ENCODE measurements at places on chromosomes 12 and 14.

- DNase-seq, result no peak
Measured at GRCh38 chr12:32600681-32601080, 78.4 kb upstream of the DNM1L start.

DNA sequence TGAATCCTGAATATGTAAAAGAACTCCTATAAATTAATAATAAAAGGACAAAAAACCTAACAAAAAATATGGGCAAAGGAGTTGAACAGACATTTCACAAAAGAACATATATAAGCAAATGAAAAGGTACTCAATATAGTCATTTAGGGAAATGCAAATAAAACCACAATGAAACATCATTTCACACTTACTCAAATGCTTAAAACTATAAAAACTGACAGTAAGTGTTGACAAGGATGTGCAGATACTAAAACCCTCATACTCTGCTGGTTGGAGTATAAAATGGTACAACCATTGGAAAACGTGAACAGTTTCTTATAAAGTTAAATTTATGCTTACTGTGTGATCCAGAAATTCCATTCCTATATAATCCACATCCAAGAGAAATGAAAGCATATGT, 247.1 kb downstream of the GXYLT1 start:
- no peak for DNase-seq

DNA sequence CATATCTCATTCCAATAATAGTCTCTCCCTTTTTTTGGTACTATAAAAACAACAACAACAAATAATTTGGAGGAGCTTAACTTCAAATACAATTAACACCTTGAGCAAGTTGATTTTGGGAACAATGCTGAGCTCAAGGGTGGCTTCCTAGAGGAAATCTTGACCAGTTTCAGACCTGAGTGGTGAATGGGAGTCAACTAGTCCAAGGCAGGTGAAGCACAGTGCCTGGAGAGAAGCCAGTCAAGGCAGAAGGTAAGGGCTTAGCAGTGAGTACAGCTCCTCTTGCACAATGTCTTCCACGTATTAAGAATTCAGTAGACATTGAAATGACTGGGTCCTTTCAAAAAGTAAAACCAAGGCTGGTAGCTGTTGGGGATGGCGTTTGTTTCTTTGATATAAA, 444.8 kb downstream of the ATP23 start:
- DNase-seq, result no peak

DNA sequence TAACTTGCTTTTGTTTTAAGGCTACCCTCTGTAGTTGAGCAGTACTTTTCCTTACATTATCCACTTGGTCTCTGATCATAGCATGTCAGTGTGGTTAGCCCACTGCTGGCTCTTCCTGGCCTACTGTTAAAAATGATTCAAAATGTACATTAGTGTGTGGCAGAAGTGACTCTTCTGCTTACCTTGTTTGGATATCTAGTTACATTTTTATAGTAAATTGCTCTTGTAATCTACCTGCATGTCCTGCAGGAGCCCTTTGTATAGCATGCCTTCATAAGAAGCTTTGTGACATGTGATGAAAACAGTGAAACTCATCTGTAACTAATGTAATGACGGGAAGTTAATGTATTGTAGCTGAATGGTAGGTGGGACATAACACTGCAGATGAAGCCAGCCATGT, 8.1 kb downstream of the SPATS2 start:
- DNase-seq, result no peak

- no peak for DNase-seq
Measured at GRCh38 chr12:65696227-65696626, 128.1 kb upstream of the HMGA2 start.

DNA sequence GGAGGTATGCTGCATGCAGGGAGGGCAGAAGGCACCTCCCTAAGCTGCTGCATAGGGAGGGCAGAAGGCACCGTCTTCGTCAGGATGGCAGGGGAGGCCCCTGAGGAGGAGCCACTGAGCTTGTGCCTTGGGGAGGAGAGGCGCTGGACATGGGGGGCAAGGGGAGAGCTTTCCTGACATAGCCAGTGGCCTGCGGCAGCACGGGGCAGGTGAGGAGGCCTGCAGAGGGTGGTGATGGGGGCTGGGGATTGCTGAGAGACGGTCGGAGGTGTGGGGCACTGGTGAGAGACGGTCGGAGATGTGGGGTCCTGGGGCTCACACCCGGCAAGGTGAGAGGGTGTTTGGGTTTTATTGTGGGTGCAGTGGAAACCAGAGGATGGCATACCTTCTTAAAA, 10.4 kb upstream of the BDKRB2 start:
- DNase-seq, result no peak

- DNase-seq, result peak; percentile 84
Measured at GRCh38 chr12:120445911-120446843, at the start of the genes GATC and TRIAP1. TSS of gene GATC (plus strand) at chr12:120446444. CDS start at chr12:120446481, 37 bp downstream. TSS of gene TRIAP1 (minus strand) at chr12:120446384. CDS start at chr12:120446372, 12 bp downstream.

GRCh38 chr14:90536511-90537191, 139.8 kb downstream of the CALM1 start:
- DNase-seq, result no peak

- no peak for DNase-seq
Measured at GRCh38 chr12:43370263-43370662, 181.7 kb downstream of the ADAMTS20 start.

- DNase-seq, result no peak
Measured at GRCh38 chr14:65019944-65020566, 33.4 kb downstream of the FNTB start.

DNA sequence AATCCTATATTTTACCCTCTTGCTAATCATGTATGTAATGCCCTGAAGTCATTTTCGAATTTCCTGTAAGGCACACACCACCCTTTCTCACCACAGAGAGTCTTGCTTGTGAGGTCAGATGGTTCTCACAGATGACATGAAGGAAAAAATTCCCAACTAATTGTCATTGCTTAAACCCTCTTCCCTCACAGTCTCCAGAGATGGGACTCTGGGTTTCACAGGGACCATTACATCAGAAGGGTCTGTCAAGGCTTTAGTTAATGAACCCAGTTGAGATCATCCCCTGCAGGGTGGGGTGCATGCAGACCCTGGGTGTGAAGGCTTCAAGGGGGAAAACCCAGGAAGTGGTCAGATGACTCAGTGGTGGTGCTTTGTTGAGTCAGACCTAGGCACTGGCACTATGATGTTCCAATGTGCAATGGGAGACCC, 229.6 kb downstream of the BCAT1 start:
- DNase-seq, result peak; percentile 24

DNA sequence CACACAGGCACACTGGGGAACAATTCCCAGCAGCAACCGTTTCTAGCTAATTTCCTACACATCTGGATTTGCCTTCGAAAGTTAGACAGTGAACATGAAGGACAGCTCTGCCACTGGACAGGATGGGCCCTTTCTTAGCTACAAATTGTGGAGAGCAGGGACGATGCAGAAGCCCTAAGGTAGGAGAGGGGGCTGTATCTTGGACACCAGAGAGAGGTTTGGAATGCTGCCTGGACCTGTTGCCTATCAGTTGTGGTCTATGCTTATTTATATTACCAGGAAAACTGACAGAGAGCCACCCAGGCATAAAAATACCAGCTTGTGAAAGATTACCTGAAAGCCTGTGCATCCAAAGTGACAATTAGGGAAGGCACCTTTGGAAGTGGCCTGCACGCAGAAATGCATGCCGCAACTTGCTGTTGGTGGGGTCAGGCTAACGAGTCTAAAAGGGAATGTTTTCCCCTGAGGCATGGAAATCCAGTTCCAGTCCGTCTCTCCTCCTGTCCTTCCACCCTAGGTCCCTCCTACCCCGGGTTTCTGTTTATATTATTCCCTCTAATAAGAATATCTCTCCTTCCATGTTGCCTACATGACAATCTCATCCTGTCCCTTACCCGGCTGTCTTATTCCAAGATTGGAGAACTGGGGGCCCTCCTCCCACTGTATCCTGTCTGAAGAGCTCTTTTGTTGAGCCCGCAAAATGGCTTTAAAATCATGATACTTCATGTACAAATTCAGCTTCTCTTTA, 60.2 kb downstream of the MDM2 start:
- no peak for DNase-seq

DNA sequence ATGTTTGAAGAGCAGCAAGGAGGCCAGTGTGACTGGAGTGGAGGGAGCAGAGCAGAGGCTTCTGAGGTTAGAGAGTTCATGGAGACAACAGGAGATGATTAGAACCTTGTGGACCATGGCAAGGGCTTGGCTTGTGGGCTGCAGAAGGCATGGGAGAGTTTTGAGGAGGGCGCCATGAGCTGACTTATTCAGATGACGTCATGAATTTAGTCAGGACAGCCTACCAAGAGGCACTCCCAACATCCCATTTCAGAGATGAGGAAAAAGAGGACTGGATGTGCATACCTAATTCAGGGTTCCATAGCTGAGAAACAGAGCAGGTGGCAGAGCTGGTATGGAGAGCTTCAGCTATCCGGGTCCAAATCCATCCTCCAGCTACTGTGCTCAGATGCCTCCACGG, 101.8 kb downstream of the PLXNC1 start:
- DNase-seq, result no peak

- no peak for DNase-seq
Measured at GRCh38 chr12:76206677-76207072, 122.2 kb upstream of the NAP1L1 start.

DNA sequence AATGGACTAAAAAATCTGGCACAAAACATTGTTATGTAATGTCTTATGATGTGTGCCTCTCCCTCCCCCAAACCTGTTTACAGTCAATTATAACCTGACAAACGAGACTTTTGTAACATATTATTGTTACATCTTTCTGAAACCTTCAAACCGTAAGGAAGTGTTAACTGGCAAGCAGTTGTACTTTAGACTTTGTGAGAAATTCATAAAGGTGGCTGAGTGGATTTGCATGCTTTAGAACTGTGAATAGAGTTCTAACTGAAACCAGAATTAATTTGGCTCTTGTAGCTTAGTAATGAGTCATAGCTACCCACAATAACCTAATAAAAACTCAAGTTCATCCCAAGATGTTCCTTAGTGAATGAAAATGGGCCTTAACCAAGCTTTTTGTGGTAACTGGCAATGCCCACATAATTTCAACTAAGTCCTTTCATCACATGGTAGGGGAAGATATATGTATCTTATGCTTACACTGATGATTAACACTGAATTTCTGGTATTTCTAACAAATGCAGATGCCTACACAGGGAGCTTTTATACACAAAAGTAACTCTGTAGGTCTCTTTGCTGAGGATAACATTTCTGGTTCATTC, 29.7 kb downstream of the RAD9B start:
- no peak for DNase-seq

- no peak for DNase-seq
Measured at GRCh38 chr12:131355361-131356245, 355.3 kb upstream of the SFSWAP start.

GRCh38 chr12:53677800-53678148, 1.9 kb upstream of the ATP5MC2 start:
- no peak for DNase-seq

DNA sequence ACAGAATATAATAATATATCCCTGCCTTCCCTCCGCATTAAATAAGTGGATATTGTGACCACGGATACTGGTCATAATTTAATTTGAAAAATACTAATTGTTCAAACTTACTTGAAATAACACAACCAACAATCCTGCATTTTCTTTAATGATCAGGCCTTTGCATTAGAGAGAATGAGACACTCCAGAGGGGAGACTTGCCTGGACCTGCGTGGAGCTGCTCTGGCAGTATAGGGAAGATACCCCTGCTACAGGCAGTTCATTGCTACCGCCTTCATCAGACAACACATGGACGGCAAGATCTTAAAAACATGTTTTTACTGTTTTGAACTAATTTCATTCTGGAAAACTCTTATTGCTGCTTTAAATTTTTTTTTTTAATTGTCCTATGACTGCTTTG, 211.0 kb upstream of the FAR2 start:
- DNase-seq, result no peak

DNA sequence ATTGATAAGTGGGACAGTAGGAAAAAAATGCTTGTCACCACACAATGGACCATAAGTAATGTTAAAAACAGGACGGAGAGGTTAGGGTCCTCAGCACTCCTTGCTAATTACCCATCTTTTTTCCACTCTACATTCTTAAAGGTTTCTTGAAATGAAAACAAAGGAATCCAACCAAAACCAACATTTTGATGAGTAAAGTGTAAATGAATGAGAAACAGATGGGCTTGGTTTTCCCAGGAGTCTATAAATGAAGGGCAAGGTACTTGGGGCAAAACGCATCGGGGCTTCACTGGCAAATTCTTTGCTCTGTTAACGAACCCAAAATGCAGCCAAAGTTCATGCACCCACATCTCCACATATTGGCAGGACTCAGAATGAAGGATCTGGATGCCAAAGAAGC, 129.2 kb upstream of the BMP4 start:
- no peak for DNase-seq

DNA sequence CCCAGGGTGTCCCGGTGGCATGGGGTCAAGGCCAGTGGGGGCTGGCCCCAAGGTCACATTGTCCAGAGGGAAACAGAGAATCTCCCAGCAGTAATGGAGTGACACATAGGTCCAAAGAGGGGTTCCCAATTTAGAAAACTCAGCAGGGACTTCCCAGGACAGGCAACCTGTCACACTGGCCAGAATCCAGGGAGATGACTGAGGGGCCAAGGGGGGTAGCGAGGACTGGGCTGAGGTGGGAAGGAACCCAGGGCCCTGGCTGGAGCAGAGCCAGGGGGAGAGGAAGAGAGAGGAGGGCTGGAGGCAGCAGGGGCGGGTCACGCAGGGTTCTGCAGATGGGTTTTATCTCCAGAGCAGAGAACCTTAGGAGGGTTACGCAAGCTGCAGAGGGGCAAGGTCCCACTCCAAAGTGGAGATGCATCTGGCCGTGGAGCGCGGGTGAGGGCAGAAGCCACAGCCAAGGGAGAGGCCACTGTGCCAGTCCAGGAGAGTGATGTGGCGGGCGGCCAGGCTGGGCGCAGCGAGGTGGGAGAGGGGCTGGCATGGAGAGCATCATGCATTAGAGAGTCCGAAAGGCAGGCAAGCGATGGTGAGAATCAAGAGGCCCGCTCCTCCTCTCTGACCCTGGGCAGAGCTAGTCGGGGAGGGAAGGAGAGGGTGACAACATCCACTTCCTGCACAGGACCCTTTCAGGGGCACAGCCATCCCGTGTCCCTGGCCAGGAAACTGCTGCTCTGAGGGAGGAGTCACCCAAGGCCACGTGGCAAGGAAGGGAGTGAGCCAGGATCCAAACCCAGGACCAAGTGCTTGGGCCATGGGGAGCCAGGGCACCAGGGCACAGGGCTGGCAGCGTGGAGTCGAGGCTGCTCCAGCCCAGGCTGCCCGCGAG, 29.0 kb downstream of the NCOR2 start:
- no peak for DNase-seq

- no peak for DNase-seq
Measured at GRCh38 chr14:65373671-65374039, 38.9 kb upstream of the FUT8 start.
